ENCODE measurements at places on chromosomes 2 and 18.

GRCh38 chr2:215191477-215191876 is 53.1 kb upstream of the ABCA12 start:
- DNase-seq, result no peak

DNA sequence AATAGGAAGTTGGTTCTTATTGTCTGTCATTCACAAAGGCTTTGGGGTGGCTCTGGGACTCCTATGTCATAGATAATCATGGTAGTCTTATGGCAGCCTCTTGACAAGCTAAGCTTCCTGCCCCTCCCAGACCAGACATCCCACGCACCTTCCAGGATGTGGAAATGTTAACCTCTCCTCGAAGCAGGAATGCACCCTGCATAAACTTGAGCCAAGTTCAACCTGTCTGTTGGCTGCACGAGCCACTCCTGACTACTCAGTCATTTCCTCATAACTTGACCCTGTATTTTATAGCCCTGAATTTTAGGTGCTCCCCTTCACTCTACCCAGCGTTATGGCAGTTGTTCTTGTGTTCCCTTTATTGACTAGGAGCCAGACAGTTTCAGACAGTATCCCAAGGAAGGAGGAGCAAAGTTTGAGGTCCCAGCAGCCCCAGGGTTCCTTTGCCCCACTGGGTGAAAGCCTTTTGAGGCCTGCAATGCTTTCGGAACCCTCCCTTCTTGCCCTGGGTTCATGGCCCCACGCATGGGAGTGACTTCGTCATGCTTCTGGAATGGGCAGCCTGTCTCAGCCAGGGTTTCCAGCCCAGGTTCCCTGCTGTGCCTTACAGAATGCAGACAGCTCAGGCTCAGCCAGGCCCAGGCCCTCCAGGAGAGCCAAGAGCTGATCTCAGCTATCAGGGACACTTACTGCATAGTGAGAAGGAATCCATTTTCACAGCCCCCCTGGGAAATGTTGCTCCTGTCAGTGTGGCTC is 15.6 kb upstream of the INO80C start:
- DNase-seq, result no peak

- no peak for DNase-seq
Measured at GRCh38 chr2:182836451-182836850, 30.0 kb downstream of the FRZB start.

GRCh38 chr2:98508709-98509066 is 64.0 kb downstream of the INPP4A start:
- no peak for DNase-seq

- DNase-seq, result no peak
Measured at GRCh38 chr2:172280571-172281361, 146.6 kb upstream of the ITGA6 start.

DNA sequence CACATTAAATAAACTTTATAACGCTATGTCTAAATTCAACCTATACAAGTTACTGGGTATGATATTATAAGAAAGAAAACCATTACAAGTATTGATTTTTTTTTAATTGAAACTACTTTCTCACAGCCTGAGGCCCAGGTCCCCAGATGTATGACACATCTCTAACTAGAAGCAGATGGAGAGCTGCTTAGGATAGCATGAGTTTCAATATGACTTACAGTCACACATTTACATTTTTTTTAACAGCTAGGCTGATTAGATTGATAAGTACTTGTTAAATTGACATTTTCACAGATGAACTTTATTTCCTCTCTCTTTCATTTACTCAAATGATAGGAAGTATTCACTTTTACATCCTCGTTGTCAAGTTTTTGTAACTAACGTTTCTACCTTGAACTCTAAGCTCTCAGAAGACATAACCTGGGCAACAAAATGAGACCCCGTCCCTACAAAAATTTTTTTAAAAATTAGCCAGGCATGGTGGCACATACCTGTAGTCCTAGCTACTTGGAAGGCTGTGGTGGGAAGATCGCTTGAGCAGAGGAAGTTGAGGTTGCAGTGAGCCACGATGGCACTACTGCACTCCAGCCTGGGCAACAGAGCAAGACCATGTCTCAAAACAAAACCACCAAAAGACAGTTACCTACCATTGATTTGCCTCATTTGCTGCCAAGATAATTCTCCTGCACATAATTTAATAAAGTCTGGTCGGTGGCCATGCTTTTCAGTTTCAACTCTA is 52.4 kb downstream of the STK39 start:
- no peak for DNase-seq

- no peak for DNase-seq
Measured at GRCh38 chr2:8622199-8622911, 59.5 kb upstream of the ID2 start.

DNA sequence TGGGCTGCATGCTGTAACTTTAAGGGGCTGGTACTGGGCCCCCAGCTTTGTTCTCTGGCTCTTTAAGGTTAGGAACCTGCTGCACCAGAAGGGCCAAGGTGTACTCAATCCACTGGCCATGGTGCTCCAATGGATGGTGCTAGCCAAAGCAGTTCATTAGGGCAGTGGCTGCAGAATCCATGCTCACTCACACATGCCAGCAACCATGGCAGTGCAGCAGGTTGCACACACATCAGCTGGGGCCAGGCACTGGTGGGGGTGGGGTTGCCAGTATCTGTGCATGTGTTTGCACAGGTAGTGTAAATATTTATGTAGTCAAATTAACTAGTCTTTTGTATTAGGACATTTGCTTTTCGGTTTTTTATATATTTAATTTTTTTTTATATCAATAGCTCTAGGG is 228.3 kb upstream of the EPC2 start:
- no peak for DNase-seq

- no peak for DNase-seq
Measured at GRCh38 chr18:62637807-62638687, 77.3 kb upstream of the PHLPP1 start.

GRCh38 chr18:67402543-67402942 is 114.0 kb downstream of the DSEL start:
- no peak for DNase-seq
